ENCODE measurements at places on chromosomes 4 and X. TPM values are rescaled to one million over a fixed set of nuclear protein-coding genes. Genes with fewer than 3 reads are reported as not detected.

SMS gene
- 127 TPM for total RNA-seq

CXCL8 gene
- 23.4 TPM for total RNA-seq

IGSF1 gene
- not detected for total RNA-seq

KIT gene
- total RNA-seq: not detected

TEX13B gene
- not detected for total RNA-seq

ERCC6L gene
- total RNA-seq: 5.8 TPM

PHOX2B gene
- total RNA-seq: not detected

PAK3 gene
- total RNA-seq: 1.2 TPM

PDCL2 gene
- total RNA-seq: not detected

DNAAF6 gene
- not detected for total RNA-seq

JAKMIP1 gene
- not detected for total RNA-seq

CYSLTR1 gene
- total RNA-seq: not detected

DUSP9 gene
- 5.4 TPM for total RNA-seq

NLRP2B gene
- not detected for total RNA-seq

PAGE5 gene
- not detected for total RNA-seq

SSX2B gene
- not detected for total RNA-seq

TMEM47 gene
- 2.0 TPM for total RNA-seq

AFF2 gene
- total RNA-seq: 0.37 TPM

GPM6B gene
- 5.7 TPM for total RNA-seq

MAGEA12 gene
- not detected for total RNA-seq

GUF1 gene
- total RNA-seq: 16.4 TPM

CT45A3 gene
- not detected for total RNA-seq

USP17L13 gene
- total RNA-seq: not detected

SSX4 gene
- total RNA-seq: not detected

RIBC1 gene
- 0.74 TPM for total RNA-seq

ADH1C gene
- total RNA-seq: not detected

PLP2 gene
- 97.5 TPM for total RNA-seq

PRRG1 gene
- total RNA-seq: 14.4 TPM

BST1 gene
- 4.3 TPM for total RNA-seq

ITIH6 gene
- not detected for total RNA-seq

Measured in airway epithelial cell (primary cell).